ENCODE measurements at places on chromosomes 12 and 14. TPM values are rescaled to one million over a fixed set of nuclear protein-coding genes. Genes with fewer than 3 reads are reported as not detected.

Gene IQSEC3
- total RNA-seq: 4.5 TPM

Gene CIT
- 13.3 TPM for total RNA-seq

Gene BICDL1
- total RNA-seq: 25.4 TPM

Gene ENDOU
- total RNA-seq: not detected

Gene KRT83
- not detected for total RNA-seq

Gene TAS2R50
- 12.6 TPM for total RNA-seq

Gene DYRK4
- 23.9 TPM for total RNA-seq

Gene KCNH3
- total RNA-seq: 7.5 TPM

Gene ETV6
- 3.0 TPM for total RNA-seq

Measured in occipital lobe (tissue), 3 donors.